H54 (cell line): ENCODE measurements at places on chromosomes 5 and 9.

GRCh38 chr5:8944005-8944404 lies 601.9 kb downstream of the SEMA5A start:
- no peak for DNase-seq

DNA sequence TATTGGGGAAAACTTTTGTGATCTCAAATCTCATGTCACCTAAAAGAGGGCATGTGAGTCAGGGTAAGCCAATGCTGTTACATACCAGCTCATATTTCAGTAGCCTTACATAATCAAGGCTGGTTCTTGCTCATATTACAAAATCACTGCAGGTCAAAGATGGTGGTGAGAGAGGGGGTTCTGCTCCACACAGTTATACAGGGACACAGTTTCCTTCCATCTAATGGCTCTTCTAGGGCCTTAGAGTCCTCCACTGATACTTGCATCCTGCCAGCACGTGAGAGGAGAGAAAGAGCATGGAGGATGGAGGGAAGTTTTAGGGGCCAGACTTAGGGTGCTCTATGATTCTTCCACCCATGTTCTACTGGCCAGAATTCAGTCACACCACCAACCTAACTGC lies 130.0 kb downstream of the LIFR start:
- DNase-seq, result no peak

- no peak for DNase-seq
These were observed 4.5 kb downstream of the NDUFS6 start for GRCh38 chr5:1805736-1806135.

- DNase-seq, result no peak
These were observed 31.1 kb downstream of the DYNC2I2 start for GRCh38 chr9:128625391-128626146.

GRCh38 chr5:158755986-158756385 lies 343.7 kb downstream of the EBF1 start:
- no peak for DNase-seq

- DNase-seq, result no peak
These were observed 41.1 kb upstream of the NEK6 start for GRCh38 chr9:124216474-124217176.

GRCh38 chr5:122704247-122705036 lies 70.4 kb upstream of the SNX2 start:
- no peak for DNase-seq

DNA sequence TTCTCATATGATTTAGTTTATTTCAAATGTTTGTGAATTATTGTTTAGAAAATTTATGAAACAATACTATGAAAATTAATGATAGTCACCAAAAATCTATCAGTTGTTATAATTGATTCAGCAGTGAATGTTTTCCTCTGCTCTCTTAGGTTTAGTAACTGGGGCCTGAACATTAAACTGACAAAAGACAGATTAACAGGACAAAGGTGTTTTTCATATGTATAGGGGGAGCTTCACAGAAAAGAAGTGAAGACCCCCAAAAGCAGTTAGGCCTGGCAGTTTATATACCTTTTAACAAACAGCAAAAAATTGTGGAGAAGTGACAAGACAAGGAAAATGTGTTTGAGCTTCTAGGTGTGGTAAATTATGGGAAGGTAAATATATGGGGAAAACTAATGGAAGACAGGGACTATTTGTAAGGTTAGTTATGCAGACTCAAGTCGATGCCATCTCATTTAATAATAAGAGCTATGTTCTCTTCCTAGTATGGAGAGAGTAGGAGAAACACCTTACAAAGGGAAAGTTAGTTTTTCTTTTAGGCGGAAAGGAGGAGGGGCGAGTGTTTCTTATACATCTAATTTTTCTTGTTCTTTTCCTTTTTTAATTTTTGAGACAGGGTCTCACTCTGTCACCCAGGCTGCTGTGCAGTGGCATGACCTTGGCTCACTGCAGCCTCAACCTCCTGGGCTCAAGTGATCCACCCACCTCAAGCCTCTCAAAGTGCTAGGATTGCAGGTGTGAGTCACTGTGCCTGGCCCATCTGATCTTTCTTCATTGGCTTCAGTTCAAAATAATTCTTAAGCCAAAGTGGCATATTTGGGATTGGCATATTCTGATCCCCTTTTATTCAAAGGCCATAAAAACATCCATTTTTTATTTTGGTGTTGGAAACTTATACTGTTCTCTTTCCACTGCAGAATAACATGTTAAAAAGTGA lies 77.8 kb downstream of the C9orf153 start:
- no peak for DNase-seq

DNA sequence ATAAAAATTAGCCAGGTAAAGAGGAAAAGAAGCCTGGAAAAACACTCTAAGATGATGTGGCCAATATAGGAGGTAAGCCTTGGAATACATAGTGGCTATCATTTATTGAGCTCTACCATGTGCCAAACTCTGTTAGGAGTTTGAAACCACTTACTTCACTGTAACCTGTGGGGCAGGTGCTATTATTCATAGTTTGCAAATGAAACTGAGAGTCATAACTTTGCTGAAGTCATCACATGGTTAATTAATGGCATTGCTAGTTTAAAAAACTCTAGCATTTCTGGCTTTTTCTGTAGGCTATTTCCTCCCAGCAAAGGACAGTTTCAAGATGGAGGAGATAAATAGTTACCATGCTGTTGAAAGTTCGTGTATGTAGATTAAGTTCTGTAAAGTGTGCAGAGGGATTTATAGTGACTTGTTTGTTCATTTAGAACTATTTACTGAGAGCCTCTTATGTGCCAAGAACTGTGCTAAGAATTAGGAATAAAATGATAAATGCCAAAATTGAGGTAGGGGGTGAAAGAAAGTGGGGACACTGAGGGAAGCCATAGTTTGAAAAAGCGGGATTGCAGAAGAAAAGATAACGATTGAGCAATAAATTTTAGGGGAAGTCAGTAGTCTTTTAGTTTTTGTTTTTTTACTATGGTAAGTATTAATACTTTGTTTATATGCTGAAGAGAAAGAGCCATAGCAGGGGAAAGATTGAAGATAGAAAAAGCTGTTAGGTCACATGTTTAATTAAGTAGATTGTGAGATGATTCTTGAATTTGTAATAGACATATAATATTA lies 57.2 kb downstream of the WDR70 start:
- no peak for DNase-seq

GRCh38 chr9:68983008-68983411 lies 30.9 kb downstream of the PRKACG start:
- DNase-seq, result no peak

DNA sequence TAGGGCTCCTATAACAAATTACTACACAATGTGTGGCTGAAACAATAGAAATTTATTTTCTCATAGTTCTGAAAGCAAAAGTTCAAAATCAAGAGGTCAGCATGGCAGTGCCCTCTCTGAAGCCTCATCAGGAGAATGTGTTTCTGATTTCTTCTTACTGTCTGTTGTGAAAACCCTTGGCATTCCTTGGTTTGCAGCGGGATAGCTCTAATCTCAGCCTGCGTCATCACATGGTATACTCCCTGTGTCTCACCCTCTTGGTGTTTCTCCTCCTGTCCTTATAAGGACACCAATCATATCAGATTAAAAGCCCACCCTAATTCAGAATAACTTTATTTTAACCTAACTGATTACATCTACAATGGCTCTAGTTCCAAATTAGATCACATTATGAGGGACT lies 87.5 kb upstream of the CDH9 start:
- DNase-seq, result no peak

- no peak for DNase-seq
These were observed 14.6 kb upstream of the ACOT12 start for GRCh38 chr5:81408496-81408895.

GRCh38 chr9:106801816-106802215 lies 61.1 kb upstream of the ZNF462 start:
- no peak for DNase-seq

- no peak for DNase-seq
These were observed 136.2 kb downstream of the DEPDC1B start for GRCh38 chr5:60563696-60564324.

DNA sequence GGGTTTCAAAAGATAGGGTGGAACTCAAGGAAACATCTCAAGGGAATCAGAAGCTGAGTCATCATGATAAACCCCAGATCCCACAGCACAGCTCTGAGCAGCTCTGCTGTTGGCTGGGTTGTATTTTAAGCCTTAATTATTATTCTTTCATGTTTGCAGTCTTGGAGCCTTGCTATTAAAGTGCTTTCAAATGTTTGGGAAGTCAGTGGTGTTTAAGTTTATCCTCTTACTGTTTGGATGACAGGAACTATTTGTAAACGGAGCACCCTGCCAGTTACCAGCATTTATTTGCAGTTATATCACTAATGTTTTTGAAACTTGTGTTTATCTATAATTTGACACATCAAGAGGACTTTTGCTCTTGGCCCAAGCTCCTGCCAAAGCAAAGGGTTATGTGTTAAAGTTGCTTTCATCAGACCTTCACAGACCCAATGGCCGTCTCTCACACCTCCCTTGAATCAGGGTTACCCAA lies 141.1 kb upstream of the SPDL1 start:
- no peak for DNase-seq

DNA sequence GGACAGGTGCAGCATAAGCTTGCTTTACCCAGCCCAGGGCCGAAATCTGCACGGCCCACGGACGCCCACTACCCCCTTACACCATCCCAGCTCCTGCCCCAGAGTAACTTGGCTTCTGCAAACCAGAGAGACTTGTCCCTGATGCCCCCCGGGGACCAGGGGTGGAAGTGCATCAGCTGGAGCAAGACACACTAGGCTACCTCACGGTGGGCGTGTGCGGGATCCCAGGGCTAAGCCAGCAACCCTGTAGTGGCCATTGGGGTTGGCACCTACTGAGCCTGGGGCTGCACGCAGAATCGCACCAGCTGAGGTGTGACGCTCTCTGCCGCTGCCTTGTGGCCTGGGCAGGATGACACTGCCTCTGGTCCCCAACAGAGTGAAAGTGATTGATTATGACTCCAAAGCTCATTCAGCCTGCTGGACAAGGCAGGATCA lies 6.1 kb upstream of the ZNF79 start:
- DNase-seq, result peak; percentile 79

GRCh38 chr5:62038024-62038423 lies 268.0 kb upstream of the KIF2A start:
- no peak for DNase-seq

GRCh38 chr5:143447983-143448382 lies 44.5 kb upstream of the NR3C1 start:
- DNase-seq, result no peak

DNA sequence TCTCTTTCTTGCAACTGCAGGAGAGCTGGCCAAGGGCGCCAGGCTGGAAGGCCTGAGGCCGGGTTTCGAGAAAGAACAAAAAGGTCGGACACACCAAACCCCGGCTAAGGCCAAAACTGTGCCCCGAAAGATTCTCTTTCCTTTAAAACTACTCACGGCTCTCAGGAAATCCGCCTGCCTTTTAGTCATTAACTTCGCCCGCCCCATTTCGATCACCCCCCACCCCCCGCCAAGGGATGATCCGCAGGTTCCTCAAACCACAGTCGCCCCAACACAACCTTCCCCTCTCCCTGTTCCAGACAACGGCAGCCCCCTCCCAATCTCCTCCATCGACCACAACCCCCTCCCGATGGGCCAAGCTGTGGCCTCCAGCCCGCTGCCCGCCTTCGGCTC lies 536 bp downstream of the FEM1C start:
- DNase-seq, result no peak

DNA sequence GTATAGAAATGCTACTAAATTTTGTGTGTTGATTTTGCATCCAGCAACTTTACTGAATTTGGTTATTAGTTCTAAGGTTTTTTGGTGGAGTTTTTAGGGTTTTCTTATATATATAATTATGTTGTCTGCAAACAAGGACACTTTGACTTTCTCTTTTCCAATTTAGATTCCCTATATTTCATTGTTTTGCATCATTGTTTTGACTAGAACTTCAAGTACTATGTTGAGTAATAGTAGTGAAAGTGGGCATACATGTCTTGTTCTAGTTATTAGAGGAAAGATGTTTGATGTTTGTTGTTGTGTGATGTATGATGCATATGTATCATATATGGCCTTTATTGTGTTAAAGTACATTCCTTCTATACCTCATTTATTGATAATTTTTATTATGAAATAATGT lies 362.3 kb upstream of the PRR16 start:
- DNase-seq, result no peak

DNA sequence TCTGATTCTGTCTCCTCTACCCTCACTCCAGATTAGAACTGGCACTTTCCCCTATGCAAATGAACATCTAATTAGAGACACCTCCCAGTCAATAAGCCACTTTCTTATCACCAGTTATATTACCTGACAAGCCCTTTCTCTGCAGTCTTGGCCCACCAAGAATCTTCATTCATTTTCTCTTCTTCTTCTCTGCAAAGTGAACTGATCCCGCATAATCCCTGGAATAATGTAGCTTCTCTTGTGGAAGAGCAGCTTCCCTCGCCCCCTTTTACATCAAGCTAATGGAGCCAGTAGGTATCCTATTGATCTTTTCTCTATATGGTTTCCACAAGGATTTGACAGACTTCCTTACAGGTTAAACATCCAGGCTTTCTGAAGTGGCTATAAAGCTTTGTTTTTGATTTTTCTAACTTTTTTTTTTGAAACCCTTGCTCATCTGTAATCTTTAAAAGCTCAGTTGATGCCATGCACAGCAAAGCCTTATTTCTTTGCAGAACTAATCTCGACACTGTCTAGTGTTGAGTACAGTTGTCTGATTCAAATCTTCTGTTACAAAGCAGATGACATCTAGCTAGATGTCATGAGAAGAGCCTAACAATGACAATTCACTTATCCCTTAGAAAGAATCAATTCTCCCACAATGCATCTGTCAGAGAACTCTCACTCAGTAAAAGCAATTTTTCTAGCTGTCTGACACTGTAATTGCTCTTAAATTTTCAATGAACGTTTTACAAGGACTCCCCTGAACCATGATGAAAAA lies 281.4 kb downstream of the ISL1 start:
- DNase-seq, result no peak

GRCh38 chr9:115978659-115979096 lies 174.9 kb upstream of the PAPPA start:
- DNase-seq, result no peak

DNA sequence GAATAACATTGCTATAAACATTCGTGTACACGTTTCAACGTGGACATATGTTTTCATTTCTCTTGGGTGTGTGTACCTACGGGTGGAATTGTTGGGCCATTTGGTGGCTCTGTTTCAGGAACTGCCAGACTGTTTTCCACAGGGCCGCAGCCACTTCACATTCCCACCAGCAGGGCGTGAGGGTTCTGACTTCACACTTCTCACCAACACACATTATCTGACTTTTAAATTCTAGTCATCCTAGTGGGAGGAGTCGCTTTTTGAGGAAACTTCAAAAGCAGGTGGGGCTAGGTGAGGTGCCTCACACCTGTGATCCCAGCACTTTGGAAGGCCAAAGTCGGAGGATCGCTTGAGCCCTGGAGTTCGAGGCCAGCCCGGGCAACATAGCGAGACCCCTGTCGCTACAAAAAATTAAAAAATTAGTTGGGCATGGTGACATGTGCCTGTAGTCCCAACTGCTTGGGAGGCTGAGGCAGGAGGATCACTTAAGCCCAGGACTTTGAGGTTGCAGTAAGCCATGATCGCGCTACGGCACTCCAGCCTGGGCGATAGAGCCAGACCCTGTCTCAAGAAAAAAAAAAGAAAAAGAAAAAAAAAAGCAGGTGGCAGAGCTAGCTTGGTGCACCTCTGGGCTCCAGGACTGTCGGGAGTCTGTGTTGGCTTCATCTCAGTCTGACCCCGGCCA lies 28.5 kb downstream of the TSPAN17 start:
- DNase-seq, result peak; percentile 69

GRCh38 chr5:10157085-10157669 lies 92.5 kb downstream of the ATPSCKMT start:
- DNase-seq, result no peak
